ENCODE measurements at places on chromosomes 6 and 20. TPM values are rescaled to one million over a fixed set of nuclear protein-coding genes. Genes with fewer than 3 reads are reported as not detected.

The XKR7 gene
- total RNA-seq = 8.2 TPM

The BPI gene
- total RNA-seq = 2.4 TPM

The GSTA5 gene
- not detected for total RNA-seq

The C20orf141 gene
- not detected for total RNA-seq

The PHACTR3 gene
- total RNA-seq = 8.1 TPM

The SAMD3 gene
- 7.9 TPM for total RNA-seq

The RFX6 gene
- not detected for total RNA-seq

The RNF144B gene
- total RNA-seq = 13.9 TPM

The RTN4IP1 gene
- 4.8 TPM for total RNA-seq

The AGER gene
- 2.6 TPM for total RNA-seq

The RAMACL gene
- total RNA-seq = 5.2 TPM

The SUMO4 gene
- total RNA-seq = 16.1 TPM

The TRIM10 gene
- 1.0 TPM for total RNA-seq

The SDC4 gene
- total RNA-seq = 42.4 TPM

The CST9 gene
- total RNA-seq = not detected

The CRISP3 gene
- 0.22 TPM for total RNA-seq

The PDE7B gene
- 15.7 TPM for total RNA-seq

The NHLRC1 gene
- 2.8 TPM for total RNA-seq

The TRPC4AP gene
- 76.2 TPM for total RNA-seq

The NCOA5 gene
- 51.7 TPM for total RNA-seq

The SPATA25 gene
- total RNA-seq = 7.6 TPM

The FAM83B gene
- 4.5 TPM for total RNA-seq

The NKAPL gene
- 2.4 TPM for total RNA-seq

The ANKRD6 gene
- total RNA-seq = 32.1 TPM

The VSTM2L gene
- total RNA-seq = 25.0 TPM

The USP49 gene
- 21.3 TPM for total RNA-seq

The KCNB1 gene
- 21.7 TPM for total RNA-seq

The DDX43 gene
- total RNA-seq = 0.27 TPM

The DEFB124 gene
- total RNA-seq = not detected

The ZSCAN26 gene
- 60.5 TPM for total RNA-seq

The LIN28B gene
- 1.3 TPM for total RNA-seq

The SYTL3 gene
- 3.2 TPM for total RNA-seq

The LPIN3 gene
- 5.7 TPM for total RNA-seq

The DPPA5 gene
- not detected for total RNA-seq

The GSTA2 gene
- total RNA-seq = not detected

The TCF19 gene
- 10.0 TPM for total RNA-seq

The RNF146 gene
- 78.9 TPM for total RNA-seq

The KIAA1755 gene
- total RNA-seq = 24.9 TPM

The TXLNB gene
- total RNA-seq = 13.7 TPM

The EDN1 gene
- 5.4 TPM for total RNA-seq

The LY6G6D gene
- not detected for total RNA-seq

The TCFL5 gene
- 14.0 TPM for total RNA-seq

The SYNE1 gene
- 270 TPM for total RNA-seq

The MAPK14 gene
- total RNA-seq = 75.2 TPM

The IMPG1 gene
- total RNA-seq = 68.0 TPM

The TAPBP gene
- 45.8 TPM for total RNA-seq

The RUNX2 gene
- total RNA-seq = 5.1 TPM

The KIF13A gene
- total RNA-seq = 68.6 TPM

All from camera-type eye (tissue), 1 donor.